Activated effector memory CD4-positive, alpha-beta T cell treated with Interleukin-2 at 50 U/mL for 16 hours (primary cell): ENCODE measurements at places on chromosomes 7 and 10.
A peak's percentile ranks its signal among the peaks of the same experiment; 100 is the strongest.

DNA sequence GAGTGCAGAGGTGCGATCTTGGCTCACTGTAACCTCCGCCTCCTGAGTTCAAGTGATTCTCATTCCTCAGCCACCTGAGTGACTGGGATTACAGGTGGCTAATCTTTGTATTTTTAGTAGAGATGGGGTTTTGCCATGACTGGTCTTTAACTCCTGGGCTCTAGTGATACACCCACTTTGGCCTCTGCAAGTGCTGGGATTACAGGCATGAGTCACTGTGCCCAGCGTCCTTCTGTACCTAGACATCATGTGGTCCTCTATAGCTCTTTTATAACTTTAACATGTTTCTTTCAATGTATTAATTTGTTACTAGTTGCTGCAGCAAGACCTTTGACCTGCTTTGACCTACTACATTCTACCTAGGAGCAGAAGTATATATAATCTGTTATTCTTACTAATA is 38.7 kb upstream of the BICC1 start:
- DNase-seq = no peak

- DNase-seq = no peak
Observed at GRCh38 chr7:130152493-130153210, 52.6 kb downstream of the TMEM209 start.

GRCh38 chr10:50882540-50882983 is 2.9 kb downstream of the A1CF start:
- DNase-seq = no peak

GRCh38 chr10:33791272-33791660 is 456.8 kb upstream of the NRP1 start:
- DNase-seq = no peak

DNA sequence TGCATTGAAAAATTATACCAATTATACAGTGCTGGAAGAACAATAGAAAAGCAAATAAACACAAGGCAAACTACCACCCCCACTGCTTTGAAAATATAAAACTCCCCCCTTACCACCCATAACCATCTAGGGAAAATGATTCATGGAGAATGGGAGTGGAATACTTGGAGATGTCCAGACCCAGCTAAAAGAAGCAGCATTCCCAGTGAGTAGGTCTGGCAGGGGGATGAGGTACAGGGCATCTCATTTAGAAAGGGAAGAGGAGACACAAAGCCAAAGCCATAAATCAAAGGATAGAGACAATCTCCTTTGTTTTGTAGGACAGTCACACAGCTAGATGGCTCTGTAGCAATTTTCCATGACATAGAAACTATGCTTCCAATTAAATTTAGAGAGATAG is 36.0 kb upstream of the DGKI start:
- no peak for DNase-seq

- DNase-seq = peak; percentile 46
Observed at GRCh38 chr10:103069453-103070331, 123.4 kb downstream of the NT5C2 start.

- DNase-seq = no peak
Observed at GRCh38 chr10:24209432-24209771, 464 bp downstream of the KIAA1217 start.

- peak; percentile 33 for DNase-seq
Observed at GRCh38 chr10:79137826-79138225, 69.1 kb downstream of the ZMIZ1 start.

DNA sequence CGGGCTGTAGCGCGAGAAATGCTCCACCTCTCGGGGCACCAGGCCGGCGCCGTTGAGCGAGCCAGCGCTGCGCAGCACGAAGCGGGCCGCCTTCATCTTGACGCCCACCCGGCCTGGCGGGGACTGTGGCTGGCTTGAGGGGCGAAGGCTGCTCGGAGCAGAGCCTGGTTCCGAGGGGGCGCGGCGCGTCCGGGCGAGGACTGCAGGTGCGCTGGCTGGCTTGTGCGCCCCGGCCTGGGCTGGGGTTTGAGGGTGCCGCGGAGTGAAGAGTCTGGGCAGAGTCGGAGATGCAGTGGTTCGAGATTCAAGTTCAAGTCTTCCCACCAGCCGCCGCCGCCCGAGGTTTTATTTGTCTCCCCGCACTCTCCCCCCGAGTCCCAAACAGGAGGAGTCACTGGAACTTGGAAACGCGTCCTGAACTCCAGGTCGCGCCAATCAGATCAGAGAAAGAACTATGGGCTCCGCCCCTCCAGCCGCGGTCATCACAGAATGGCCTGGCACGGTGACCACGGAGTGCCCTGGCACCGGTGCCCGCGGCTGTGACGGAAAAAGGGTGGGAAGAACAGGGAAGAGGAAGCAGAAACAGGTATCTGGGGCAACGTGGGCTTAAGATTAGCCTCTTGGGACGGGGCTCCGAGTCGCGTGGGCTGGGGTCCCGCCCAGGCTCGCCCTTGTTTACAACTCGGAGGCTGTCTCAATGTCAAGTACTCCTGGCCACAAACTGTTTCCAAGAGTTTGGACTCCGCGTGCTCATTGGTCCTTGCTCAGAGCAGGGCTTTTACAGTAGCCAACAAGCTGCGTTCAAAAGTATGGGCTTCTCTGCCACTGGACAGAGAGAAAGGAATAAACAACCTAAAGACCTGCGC is at the start of gene PDK4:
TSS of gene PDK4 (minus strand) at position 319 of the 866 bp plus-strand sequence. CDS start at position 96, 223 bp downstream.
- DNase-seq = no peak
